ENCODE measurements at places on chromosomes 16 and 17. TPM values are rescaled to one million over a fixed set of nuclear protein-coding genes. Genes with fewer than 3 reads are reported as not detected.

- DNase-seq = no peak
Observed at GRCh38 chr16:69561901-69562300, 3.9 kb upstream of the NFAT5 start.

GRCh38 chr16:54175169-54175551 lies 111.4 kb downstream of the IRX3 start:
- DNase-seq = no peak

DNA sequence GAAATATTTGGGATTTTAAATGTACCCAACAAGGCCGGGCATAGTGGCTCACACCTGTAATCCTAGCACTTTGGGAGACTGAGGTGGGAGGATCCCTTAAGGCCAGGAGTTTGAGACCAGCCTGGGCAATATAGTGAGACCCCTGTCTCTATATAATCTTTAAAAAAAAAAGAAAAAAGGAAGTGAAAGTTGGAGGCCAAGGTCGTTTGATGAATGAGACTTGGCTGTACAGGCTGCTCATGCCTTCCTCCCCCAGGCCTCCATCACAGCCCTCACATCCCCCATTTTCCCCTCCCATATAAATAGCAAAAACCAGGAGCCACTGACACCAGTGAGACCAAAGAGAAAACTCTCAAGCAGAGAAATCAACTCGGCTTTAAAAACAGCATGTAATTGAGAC lies 3.3 kb upstream of the CA7 start:
- no peak for DNase-seq

- DNase-seq = no peak
Observed at GRCh38 chr17:32929588-32929987, 1.6 kb downstream of the TMEM98 start.

DNA sequence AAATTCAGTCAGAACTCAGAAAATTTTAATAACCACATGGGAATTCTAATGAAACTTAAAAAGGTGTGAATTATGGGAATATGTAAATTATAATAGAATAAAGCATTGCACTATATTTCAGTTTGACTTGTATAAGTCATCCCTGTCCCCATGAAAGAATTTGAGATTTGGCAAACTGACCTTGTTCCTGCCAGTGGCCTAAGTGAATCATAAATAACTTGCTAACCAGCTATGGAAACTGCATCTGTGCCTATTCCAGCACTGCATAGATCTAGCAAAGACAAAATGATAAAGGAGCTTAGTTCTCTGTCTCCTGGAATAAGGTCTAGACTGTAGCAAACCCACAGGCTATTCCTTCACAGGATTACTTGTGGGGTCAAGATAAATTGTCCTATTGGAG lies 106.8 kb upstream of the NOG start:
- DNase-seq = no peak

DNA sequence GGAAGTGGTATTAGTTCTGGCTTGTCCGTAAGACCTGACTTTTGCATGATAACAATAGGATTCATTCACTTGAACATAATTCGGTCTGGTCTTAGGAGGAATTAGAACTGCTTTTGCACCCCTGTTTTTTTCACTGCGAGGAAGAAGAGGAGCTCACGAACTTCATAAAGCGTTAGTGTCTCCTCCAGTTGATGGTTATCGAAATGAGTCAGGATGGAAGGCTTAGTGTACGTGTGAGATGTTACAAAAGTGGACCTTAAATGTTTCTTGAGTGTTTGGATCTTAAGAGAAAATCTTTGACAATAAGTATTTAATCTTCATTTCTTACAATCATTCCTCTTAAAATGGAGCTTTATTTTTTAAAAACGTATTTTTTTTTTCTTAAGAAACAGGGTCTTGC lies 52.8 kb downstream of the USP10 start:
- no peak for DNase-seq

GRCh38 chr16:35747658-35748455 lies 2288.4 kb downstream of the TP53TG3F start:
- DNase-seq = no peak

DNA sequence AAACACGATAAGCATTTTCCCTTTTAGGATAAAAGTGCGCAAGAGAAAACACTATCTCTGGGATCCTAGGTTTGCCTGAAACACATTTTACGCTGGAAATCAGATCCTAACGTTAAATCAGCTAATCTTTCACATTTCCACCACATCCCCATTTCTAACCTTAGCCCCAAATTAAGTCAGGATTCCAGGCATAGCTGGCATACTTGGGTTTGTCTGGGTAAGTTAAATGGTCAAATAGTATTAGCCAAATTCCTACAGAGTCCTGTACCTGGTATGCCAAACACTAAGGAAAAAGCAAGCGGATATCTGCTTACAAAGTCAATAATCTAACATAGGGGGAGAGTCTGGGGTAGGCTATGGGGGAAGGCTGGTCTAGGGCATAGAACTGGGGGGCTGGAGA lies 557.4 kb upstream of the ZFHX3 start:
- no peak for DNase-seq

GRCh38 chr17:74290340-74290739 lies 16.3 kb downstream of the DNAI2 start:
- DNase-seq = no peak

DNA sequence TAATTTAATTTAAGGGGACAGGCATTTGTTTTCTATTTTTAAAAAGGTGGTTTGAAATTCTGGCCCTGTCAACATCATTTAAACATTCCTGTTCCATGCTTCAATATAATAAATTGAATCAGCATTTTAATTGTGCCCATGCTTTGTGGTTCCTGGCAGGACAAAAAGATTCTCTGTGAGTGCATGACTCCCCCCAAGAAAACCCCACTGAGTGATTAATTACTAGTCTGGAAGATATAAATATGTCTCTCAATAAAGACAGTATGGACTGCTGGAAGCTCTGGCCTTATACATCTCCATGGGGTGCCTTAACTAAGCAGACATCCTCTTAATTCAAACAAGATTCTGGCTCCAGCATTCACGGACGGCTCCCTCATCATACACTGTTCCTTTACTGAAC lies 95.0 kb upstream of the PSMD7 start:
- DNase-seq = no peak

GRCh38 chr16:79407461-79408135 lies 192.9 kb downstream of the MAF start:
- DNase-seq = no peak

DNA sequence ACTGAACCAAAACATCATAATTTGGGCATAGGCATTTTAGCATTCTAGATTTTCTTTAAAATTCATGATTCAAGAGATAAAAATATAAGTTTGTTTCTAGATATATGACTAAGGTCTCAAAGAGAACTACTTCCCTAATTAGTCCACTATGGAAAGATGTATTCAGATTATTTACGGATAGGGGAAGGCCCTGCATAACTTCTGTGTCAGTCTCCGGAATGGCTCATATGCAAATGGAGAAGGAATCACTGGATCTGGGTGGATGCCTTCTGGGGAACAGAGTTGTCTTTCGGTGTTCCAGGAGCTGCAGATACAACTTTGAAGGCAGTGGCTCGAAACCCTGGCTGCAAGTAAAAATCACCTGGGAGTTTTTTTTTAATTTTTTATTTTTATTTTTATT lies 17.1 kb upstream of the WFIKKN2 start:
- DNase-seq = no peak

- no peak for DNase-seq
Observed at GRCh38 chr17:40015998-40016985, 1.1 kb downstream of the CSF3 start.

DNA sequence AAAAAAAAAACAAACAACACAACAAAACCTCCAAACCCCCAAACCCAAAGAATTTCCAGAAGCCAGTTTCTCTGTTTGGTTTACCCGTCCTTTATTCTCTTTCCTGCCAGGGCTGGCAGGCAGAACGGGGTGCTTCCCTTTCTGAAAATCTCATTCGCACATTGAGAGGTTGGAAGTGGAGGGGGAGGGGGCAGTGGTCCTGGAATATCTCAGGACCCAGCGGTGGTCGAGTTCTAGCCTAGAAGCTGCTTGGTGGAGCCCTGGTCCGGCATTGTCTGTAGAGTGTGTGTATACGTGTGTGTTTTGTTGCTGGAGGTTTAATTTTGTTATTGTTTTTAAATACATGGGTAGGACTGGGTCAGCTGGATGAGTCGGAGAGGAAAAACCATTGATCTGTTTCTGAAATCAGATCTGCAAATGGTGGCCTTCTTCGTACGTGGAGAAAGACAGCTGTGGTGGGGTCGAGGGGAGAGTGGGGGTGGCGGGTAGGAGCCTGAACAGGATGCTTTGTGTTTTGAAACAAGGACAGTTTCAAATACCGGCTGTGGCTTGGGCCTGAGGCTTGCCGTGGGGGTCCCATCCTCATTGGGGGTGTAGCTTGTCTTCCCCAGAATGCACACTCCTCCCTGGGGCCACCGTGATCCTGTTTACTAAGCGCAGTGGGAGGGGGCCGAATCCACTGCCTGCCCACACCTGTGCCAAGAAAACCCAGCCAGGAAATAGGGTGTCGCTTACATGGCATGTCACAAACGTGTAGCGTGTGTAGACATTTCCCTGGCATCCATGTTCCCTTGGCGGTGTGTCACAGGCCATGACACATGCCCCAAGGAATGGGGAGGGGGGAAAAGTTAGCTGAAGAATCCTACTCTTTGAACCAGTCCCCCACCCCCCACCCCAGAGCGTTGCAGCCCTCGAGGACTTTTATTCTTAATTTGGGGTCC lies 1.6 kb downstream of the CMIP start:
- DNase-seq = no peak

DNA sequence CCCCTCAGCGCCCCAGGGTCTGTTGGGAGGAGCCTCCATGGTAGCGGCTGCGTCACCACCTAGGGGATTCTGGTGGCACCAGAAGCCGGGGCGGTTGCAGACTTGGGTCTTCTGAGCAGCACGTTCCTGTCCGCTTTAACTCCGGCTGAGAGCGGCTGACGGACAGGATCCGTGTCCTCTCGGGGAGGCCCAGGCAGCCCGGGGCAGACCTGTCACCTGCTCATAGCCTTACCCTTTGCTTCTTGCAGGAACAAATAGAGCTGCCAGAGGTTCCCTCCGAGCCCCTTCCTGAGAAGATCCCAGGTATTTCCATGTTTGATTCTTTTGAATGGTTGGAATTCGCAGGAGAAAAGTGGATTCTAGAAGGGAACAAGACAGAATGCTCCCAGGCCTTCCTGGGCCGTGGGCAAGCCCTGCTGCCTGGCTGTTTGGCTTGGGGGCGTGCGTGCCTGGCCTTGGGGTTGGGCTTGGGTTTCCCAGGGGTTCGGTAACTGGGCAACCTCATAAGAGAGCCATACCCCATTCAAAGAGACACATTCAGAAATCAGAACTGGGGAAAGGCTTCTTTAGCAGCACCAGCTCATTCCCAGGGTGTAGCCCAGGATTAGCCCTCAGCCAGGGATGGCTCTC lies 6.6 kb downstream of the CHMP6 start:
- no peak for DNase-seq

- DNase-seq = no peak
Observed at GRCh38 chr16:57268804-57269800, 15.4 kb downstream of the PLLP start.

DNA sequence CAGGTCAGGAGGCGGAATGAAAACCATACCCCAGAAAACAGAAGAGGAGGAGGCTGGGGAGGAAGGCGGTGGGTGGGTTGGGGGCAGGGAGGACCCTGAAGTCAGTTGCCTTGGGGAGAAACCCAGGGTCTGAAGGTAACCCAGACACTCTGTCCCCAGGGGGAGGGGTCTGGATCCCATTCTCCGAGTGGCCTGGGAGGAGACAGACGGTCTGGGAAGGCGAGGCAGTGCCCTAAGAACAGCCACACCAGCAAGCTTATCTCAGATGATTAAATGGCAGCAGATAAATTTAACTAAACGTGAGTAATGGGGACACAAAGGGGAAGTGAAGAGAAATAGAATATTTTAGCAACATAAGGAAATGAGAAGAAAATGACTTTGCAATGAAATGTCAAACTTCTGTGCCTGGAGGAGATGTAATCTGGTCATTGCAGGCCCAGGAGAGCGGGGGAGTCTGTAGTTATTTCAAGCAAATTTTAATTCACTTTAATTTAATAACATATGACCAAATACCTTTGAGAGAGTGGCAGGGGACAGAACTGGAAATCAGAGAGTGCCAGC lies 21.4 kb upstream of the ZFP90 start:
- DNase-seq = no peak

GRCh38 chr17:35377706-35378105 lies 4.3 kb upstream of the SLFN11 start:
- no peak for DNase-seq

Gene ABI3
- total RNA-seq = 0.12 TPM

Gene SSTR5
- total RNA-seq = 7.2 TPM

Gene FHOD1
- total RNA-seq = 69.2 TPM

Gene TMIGD1
- not detected for total RNA-seq

Gene GNG13
- not detected for total RNA-seq

Gene MPO
- not detected for total RNA-seq

Gene TAOK2
- total RNA-seq = 56.7 TPM

Gene TBX21
- 0.20 TPM for total RNA-seq

Gene SEPTIN12
- total RNA-seq = not detected

Gene TMEM92
- 6.6 TPM for total RNA-seq
